ENCODE measurements at places on chromosomes 11 and 22.

- no peak for DNase-seq
Observed at GRCh38 chr11:69189059-69189458, 33.3 kb downstream of the SMIM38 start.

- no peak for DNase-seq
Observed at GRCh38 chr22:35961480-35962295, 66.9 kb downstream of the RBFOX2 start.

DNA sequence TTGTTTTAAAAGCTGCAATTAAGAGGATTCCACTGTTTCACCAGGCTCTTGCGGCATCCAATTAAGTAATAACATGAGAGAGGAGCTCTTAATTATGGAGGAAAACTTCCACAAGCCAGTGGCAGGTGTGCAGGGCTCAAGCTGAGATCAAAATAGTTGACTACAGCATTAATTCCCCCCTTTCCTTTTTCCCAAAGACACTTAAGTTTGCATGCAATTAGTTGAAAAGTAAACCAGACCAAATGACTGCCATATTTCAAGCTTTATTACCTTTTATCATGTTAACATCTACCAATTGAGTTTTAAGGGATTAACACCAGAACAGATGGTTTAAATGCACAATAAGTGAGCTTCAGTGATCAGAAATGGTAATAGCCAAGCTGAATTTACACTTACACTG lies 32.1 kb downstream of the FAM168A start:
- no peak for DNase-seq

DNA sequence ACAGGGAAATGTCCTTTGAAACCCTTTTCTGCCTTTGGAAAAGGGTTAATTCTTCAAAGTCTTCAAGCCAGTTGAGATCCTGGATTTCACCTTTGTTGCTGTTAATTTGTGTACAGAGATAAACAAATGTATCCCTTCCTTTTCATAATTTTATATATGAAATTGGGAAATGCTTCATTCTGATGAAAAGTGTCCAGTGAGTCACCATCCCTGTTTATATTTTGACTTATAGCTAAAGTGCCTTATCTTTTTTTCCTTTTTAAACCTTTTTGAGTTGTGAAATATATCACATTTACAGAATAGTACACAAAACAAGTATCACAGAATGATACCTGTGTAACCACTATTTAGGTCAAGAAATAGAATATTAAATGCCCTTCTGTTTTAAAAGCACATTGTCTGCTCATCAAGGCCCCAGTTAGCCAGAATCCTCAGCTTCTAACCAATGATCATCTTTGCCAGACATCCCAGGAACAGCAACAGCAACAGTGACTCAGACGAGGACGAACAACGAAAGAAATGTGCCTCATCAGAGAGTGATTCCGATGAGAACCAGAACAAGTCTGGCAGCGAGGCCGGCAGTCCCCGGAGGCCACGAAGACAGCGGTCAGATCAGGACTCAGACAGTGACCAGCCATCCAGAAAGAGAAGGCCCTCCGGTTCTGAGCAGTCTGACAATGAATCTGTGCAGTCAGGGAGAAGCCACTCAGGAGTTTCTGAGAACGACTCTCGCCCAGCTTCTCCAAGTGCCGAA lies 27.3 kb downstream of the CTR9 start:
- DNase-seq = no peak

DNA sequence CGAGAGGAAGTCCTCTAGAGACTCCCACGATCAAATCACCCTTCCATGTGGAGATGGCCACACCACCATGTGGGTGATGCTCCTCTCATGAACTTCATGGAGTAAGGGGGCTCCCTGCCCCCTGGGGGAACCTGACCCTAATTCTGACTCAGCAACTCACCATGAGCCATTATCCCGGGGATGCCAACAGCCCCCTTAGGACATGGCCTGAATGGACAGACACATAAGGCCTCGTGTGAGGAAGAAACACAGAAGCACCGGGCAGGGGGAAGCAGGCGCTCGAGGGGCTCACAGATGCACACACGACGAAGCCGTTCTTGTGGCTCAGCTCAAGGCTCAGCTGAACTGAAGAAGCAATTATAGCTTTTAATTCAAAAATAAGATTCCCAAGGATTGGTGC lies 99.5 kb upstream of the BID start:
- no peak for DNase-seq

DNA sequence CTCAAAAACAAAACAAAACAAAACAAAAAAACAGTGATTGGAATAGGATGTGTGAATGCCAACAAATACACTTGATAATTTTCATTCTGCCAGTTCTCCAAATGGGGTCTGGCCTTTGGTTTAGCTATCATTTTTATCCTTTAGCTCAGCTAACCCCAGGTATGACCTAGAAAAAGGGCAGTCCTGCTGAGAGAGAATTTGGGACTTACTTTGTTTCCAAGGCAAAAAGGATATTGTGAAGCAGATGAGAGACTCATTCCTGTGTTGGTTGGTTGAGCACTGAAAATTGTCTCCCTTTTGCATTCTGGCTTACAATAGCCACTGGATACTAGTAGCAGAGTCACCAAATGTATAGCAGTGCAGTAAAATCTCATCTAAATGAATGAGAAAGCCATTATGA lies 8.9 kb downstream of the TTC9C start:
- DNase-seq = no peak

DNA sequence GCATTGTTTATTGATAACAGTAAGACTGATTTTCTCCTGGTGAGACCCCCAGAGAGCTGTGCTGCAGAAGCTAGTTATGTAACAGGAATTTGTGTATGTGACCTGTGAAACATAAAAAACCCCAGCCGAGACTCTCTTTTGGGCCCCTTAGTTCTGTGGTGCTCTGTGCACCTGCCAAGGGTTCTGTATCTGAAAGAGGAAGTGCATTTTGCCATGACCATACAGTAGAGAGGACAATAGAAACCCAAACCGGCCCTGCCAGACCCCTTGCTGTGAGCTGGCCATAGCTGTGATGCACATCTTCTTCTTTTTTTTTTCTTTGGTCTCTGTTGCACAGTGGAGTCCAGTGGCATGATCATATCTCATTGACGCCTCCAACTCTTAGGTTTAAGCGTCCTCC lies 31.4 kb upstream of the APOL5 start:
- no peak for DNase-seq

DNA sequence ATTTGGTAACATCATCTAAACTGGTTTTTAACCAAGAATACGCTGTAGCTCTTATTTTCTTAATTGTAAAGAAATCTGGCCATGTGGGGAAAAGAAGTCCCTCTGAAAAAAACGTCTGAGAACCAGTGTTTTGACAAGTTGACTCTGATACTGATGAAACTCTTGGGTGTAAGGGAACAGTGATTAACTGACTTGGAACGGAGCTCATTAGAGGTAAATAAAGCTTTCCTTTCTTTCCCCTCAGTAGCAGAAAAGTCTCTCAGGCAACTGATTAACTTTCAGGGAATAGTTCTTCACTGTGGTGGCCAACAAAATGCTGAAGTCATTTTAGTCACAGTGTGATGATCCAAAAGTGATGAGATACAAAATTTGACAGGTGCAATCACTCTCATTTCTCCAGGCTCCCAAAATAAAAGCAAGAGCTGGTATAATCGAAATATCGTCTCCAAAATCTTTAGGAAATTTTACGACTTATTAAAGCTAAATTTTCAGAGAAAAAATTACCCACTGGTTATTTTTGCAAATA lies 52.3 kb downstream of the SLC36A4 start:
- DNase-seq = no peak

DNA sequence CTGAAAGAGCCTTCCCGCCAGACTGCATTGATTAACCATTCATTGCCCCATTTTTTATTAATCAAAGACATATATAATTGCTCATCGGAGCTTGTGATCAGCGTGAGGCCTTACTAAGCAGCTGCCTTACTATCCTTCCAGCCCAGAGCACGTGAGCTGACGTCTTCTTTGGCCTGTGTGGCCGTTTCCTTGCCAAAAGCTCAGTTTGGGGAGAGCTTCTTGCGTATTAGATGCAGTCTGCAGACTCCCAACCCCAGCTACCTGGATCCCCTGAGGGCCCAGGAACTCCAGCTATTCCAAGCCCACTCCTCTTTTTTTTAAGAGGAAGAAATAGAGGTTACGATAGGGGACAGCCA lies 784 bp upstream of the SLC43A3 start:
- DNase-seq = no peak

- no peak for DNase-seq
Observed at GRCh38 chr11:32921204-32921603, 28.6 kb downstream of the QSER1 start.

DNA sequence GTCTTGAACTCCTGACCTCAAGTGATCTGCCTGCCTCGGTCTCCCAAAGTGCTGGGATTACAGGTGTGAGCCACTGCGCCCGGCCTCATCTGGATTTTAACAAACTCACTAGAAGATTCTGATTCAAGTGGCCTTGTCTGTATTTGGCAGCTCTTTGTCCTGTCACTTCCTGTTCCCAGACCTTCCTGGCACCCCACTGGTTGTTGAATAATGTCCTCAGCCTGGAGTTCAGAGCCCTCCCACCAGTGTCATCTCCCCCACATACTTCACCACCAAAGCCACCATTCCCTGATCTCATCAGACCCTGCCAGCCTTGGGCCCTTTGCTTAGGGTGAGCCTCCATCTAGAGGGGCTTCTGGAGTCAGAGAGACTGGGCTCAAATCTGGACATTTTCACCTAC lies 3.3 kb downstream of the PELI3 start:
- DNase-seq = no peak

- DNase-seq = no peak
Observed at GRCh38 chr11:121654259-121654842, 201.6 kb upstream of the SORL1-AS1 start.

GRCh38 chr11:128825050-128825784 lies 41.9 kb downstream of the KCNJ1 start:
- no peak for DNase-seq

GRCh38 chr22:46251266-46251665 lies 1.2 kb upstream of the CDPF1 start:
- no peak for DNase-seq

DNA sequence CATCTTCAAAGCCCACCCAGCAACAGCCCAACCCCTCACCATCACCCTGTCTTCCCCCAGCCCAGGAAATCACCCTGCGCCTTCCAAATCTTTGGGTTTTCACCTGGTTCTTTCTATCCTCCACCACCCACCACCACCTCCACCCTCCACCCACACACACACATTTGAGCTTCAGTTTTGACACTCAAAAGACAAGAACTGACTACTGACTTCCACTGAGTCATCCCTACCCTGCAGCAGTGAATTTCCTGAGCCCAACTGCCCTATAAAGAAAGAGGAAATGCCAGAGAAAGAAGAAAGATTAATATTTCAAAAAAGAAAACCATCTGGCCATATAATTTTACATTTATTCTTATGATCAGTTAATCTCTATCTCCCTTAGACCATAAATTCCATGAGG lies 137.5 kb downstream of the CHST1 start:
- DNase-seq = peak; percentile 41

GRCh38 chr11:125124618-125124992 lies 13.2 kb upstream of the TMEM218 start:
- no peak for DNase-seq

- no peak for DNase-seq
Observed at GRCh38 chr22:43205748-43206508, 19.0 kb upstream of the TTLL12 start.

DNA sequence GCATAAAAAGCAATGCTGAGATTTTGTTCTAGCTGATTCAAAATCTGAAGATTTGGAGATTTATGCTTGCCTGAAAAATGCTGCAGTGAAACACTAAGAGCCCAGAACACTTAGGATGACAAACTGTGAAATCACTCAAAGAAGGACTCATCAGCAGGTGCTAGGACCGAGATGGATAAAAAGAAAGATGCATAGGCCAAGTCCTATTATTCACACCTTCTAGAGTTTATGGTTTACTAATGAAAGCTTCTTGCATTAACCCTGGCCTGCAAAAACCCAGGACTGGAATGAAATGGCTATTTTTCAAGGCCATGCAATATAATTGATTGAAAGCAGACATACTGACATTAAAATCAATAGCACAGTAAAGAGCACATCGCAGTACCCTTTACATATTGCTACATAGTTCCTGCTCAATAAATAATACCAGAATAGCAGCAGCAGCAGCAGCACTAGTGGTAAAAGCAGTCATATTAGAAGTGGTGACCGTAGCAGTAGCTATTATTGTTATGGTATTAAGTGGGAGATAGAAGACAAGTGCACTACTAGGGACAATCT lies 161.7 kb downstream of the RAB38 start:
- DNase-seq = no peak

- DNase-seq = no peak
Observed at GRCh38 chr11:47234669-47235100, 13.9 kb downstream of the ACP2 start.

DNA sequence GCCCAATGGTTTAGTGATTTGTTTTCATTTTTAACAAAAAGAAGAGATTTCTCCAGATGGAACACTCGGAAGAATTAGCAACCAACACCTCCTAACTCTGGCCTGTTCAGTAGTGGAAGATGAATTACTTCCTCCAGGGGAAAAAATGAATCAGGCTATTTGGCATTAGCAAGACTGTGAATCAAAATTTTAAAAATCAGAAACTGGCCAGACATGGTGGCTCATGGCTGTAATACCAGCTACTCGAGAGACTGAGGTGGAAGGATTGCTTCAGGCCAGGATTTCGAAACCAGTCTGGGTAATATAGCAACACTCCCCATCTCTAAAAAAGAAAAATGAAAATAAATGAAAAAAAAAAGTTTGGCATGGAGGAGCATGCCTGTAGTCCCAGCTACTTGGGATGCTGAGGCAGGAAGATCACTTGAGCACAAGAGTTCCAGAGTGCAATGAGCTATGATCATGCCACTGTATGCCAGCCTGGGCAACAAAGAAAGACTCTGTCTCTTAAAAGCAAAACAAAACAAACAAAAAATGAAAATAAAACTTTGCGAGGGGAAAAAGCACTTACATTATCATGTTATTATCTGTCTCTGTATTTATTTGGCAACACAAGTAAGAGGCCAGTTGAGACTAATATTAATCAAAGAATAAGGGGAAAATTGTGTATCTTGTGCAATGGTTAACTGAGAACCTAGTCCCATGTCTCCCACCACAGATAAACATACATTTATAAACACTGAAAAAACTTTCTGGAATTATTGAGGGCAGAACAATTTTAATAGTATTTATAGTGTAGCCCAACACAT lies 796.3 kb upstream of the ANO3 start:
- DNase-seq = no peak

- DNase-seq = no peak
Observed at GRCh38 chr11:22668005-22668796, 1.8 kb downstream of the GAS2 start.

DNA sequence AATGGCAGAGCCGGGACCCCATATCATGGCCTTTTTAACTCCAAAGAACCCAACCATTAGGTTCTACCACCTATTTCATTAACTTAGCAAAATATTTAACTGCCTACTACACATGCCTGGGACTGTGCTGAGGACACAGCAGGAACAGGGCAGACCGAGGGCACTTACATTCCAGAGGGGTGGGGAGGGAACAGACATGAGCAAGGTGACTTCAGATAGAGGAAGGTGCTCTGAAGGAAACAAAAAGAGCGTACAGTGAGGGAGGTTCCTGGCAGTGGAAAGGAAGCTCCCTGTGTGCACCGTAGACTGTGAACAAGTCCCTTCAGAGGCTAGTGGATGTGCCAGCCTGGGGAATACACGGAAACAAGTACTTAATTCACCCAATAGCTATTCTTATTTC lies 82.8 kb downstream of the NAT10 start:
- DNase-seq = no peak

Measured in AML-193 (cell line).